Activated naive CD8-positive, alpha-beta T cell treated with anti-CD3 and anti-CD28 coated beads for 36 hours (primary cell): ENCODE measurements at places on chromosomes 3 and 15.
A peak's percentile ranks its signal among the peaks of the same experiment; 100 is the strongest.

DNA sequence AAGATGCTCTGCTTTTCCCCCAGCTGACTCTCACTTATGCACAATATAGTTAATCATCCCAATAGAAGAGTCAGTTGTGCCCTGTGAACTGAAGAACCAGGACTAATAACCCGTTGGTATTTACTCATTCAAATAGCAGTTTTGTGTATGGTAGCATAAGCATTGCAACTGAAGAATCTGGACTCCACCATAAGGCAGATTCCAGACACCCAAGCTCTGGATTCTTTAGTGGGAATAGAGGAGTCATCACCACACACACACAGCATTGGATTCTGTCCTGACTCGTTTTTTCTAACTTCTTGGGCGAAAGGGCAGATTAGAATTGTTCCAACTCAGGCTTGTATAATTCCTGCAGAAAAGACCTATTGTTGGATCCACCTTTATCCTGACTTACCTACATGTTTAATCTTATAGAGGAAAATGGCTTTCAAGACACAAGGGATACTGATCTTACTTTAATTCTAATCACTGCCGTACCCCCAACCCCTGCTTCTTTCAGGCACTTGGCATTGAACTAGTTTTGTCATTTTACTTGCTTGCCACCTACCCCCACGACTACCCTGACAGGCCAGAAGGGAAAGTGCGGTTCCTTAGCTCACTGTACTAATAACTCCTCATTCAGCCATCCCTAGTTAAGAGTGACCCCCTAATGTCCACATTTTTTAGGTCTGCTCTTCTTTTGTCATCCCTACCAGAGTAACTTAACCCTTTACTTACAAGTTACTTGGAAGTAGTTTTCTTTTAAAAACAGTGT is 42.3 kb downstream of the NKIRAS1 start:
- no peak for DNase-seq

DNA sequence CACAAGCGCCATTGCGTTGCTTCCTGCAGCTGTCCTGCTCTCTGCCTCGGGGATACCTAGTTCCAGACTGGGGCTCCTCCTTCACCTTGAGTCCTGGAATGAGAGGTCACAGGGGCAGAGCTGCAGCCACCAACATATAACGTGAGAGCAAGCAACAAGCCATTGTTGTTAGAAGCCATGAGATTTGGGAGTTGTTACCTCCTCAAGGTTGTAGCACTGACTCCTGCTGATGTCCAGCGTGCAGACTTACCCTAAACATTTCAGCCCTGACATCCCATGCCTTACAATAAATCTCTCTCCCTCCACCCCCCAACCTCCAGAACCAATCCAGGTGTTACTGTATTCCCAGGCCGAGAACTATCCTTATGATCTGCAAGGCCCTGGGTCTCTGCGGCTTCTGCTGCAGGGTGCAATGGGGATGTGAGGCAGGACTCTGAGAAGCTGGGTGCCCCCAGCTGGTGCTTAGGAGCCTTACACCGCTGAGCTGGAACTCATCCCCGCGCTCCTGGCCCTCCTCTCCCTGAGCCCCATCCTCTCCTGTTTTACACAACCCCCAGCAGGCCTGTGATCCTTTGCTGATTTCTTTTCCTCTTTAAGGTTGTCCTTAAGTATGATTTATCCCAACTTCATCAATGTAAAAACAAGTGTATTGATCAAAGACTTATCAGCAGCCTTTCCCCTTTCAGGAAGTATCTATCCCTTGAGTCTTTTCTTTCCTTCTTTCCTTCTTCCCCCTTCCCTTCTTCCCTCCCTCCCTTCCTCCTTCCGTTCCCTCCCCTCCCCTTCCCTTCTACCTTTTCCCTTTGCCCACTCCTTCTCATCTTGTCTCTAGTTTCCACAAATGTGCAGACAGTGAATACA is 84.2 kb upstream of the ABHD2 start:
- DNase-seq = no peak

DNA sequence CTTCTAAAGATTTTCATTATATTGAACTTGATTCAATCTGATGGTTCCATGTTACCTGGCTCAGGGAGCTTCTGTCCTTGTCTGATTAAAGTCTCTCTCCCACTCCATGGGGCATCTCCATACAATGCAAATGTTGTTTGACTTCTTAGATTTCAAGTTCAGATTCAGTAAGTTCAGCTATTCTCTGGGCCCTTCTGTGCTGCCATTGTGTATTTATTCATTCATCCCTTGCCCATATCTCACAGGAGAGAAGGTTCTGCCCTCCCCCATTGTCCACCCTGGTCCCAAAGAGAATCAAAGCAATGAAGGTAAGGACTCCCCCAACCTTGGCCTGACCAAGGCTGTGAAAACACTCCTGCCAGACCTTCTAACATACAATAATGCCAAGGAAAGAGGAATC is 669.9 kb downstream of the MAGI1 start:
- no peak for DNase-seq

DNA sequence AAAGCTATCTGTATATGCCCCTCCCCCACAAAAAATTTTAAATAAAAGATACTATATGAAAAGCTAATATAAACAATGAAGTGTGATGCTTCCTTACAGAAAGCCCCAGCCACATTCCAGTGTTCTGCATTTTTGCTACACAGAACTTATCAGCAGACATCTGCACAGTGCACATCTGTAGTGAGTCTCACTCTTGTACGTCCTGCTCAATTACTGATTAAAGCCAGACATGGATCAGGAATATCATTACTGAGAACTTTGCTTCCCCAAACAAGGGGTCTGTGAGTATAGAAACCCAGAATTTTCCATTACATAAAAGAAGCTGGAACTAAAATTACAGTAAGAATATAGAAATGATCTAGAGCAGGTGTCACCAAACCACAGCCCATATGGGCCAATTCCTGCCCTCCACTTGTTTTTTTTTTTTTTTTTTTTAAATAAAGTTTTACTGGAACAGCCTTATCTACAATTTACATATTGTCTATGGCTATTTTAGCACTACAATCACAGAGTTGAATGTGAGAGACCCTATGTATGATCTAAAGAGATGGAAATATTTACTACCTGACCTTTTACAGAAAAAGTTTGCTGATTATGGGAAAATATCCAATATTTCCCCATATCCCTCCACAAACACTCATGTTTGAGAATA is 45.7 kb downstream of the UBP1 start:
- no peak for DNase-seq

DNA sequence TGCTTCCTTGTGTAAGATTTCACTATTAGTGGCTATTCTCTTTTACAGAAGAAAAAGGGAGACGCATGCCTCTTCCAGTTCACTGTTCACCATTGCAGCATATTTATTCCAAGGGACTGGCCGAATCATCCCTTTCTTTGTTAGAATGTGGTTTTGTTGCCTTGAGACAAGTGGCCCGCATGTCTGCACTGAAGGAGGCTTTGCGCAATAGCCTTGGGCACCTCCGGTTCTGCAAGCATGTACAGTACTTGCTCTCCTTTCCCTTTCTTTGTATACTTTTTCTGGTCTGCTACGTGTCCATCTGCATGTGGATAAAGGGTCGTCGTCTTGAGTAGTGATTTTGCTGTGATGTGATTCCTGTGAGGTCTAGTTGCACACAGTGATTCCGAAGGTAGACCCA is 43.0 kb downstream of the FLNB start:
- DNase-seq = no peak

GRCh38 chr15:69474291-69474690 is 21.7 kb downstream of the RPLP1 start:
- DNase-seq = no peak

DNA sequence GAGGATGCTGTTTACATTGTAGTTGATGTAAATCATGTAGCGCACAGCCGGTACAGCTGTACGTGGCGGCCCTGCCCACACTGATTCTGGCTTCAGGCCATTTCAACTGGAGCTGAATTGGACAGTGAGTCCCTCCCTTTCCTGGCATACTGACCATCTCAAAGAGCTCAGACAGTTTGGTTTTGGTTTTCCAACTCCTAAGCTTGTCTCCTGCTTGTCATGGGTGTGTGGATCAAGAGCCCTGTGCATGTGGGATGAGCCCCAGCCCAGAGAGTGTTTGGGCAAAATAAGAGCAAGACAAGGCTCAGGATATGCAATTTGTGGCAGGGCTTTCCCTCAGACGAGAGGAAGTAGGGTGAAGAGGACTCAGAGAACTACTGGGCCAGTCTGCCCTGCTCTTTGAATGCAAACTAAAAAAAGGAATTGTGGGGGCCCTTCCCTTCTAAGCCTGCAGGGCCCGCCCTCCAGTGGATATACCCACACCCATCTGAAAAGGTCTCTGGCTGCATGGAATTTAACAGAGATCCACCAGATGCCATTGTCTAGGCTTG is 13.3 kb downstream of the ITGA11 start:
- no peak for DNase-seq

GRCh38 chr3:53144862-53145712 is 14.9 kb upstream of the RFT1 start:
- DNase-seq = no peak

GRCh38 chr15:85536341-85536740 is 155.9 kb downstream of the AKAP13 start:
- DNase-seq = no peak

DNA sequence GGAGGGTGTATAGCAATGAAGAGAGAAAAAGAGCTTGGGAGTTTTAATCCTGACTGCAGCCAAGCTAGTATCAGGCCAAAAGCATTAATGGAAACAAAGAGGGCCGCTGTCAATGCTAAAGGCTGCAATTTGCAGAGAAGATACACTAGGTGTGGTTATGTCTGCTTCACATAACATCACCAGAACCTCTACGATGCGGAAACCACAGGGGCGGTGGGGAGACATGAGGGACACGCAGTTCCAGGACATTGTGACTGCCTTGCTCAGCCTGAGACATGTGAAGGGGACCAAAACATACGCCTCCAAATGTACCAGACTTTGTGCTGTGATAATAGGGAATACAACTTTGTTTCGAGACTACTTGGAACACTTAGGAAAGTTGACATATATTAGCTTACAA is 88.4 kb downstream of the APBA2 start:
- DNase-seq = peak; percentile 52

DNA sequence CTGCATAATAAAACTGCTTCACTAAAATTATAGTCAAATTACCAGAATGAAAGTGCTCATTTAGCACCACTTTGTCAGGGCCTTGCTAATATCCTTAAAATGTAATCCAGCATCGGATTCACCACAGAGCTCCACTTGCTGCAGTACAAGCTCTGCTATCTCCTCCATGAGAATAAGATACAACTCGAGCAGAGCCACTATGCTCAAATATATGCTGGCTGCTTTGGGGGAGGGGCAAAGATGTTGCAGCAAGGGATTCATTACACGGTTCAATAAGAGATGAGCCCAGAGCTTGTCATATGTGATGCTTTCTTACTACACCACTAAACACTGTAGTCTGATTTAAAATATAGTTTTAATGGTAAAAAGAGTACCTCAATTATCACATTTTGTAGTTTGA is 72.2 kb downstream of the DLG1 start:
- no peak for DNase-seq

GRCh38 chr3:126287536-126288241 is 69.5 kb downstream of the KLF15 start:
- no peak for DNase-seq
